ENCODE measurements at places on chromosomes 3 and 15.

- no peak for DNase-seq
These were observed 328.9 kb upstream of the RBMS3 start for GRCh38 chr3:28951772-28952556.

DNA sequence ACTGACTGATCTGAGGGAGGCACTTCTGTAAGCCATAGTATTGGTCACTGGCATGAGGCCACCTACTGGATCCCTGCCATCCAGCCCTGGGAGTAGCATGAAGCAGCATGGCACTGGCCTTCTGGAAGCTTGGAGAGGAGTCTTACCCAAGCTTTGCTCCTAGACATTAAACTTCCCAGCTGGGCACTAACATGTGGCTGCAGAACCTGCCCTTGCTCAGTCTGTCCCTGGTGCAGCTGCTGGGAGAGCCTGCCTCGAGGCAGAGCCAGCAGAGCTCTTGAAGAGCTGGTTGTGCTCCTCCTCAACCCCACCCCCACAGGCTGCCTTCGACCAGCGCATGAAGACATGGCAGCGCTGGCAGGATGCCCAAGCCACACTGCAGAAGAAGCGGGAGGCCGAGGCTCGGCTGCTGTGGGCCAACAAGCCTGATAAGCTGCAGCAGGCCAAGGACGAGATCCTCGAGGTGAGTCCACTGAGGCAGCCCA is 17.1 kb upstream of the SNX22 start:
- no peak for DNase-seq

DNA sequence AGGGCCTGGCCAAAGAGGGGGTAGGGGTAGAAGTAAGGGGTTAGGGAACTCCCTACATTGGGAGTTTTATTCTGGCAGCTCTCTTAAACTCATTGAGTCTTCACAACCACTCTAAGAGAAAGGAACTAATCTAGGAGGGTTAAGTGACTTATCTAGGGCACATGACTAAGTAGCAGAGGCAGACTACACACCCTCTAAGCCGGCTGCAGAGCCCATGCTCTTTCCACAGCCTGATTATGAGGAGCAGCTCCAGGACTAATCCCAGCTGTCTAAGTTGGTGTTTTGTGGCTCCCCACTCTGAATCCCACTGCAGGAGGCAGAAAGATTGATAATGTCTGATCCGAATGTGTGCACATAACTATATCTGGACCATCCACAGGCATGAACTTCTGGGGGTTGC is 374.6 kb downstream of the EPHB1 start:
- no peak for DNase-seq

GRCh38 chr3:39358333-39358732 is 24.8 kb upstream of the SLC25A38 start:
- no peak for DNase-seq

DNA sequence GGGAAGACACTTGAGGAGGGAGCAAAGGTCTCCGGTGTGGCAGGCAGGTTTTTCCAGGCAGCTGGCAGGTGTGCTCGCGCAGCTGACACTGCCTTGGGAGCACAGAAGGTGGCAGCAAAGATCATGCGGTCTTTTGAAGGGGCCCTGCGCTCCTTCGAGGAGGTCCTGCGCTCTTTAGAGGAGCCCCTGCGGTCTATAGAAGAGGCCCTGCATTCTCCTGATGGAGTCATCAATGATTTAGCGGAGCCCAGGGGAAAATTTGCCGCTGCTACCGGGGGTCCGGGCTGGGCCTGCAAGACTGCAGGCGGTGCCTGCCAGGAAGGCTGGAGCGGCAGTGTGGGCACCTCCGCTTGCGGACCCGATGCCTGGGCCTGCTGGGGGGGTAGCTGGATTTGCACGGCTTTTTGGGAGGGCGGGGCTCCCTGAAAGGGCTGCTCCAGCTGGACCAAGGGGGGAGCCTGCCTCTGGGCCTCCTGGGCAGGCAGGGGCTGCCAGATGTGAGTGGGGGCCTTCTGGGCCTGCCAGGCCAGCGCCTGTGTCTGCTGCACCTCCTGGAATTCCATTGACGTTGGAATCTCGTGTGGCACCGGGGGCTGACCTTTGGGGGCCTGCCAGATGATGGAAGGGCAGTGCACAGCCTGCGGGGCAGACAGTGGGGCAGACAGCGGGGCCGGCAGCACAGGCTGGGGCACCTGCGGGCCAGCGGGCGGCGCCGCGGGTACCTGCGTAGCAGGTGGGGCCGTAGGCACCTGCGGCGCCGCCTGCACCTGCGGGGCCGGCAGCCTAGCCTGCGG is 2.1 kb downstream of the MAGEL2 start:
- no peak for DNase-seq

DNA sequence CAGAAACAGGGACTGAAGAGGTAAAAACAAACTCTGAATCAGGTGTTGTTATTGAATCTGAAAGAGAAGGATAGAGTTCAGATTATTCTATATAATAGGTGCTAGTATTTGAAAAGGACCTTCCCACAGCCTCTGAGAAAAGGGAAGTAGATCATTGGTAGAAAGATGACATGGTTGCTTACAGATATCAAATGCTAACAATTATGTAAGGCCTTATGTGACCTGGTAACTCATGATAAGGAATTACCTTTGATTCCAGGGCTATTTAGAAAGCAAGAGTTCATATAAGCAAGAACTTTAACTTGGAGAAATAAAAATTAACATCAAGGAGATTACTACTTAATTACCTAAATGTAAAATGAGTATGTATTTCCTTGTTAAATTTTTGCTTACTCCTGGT is 7.6 kb downstream of the SLC27A2 start:
- no peak for DNase-seq

DNA sequence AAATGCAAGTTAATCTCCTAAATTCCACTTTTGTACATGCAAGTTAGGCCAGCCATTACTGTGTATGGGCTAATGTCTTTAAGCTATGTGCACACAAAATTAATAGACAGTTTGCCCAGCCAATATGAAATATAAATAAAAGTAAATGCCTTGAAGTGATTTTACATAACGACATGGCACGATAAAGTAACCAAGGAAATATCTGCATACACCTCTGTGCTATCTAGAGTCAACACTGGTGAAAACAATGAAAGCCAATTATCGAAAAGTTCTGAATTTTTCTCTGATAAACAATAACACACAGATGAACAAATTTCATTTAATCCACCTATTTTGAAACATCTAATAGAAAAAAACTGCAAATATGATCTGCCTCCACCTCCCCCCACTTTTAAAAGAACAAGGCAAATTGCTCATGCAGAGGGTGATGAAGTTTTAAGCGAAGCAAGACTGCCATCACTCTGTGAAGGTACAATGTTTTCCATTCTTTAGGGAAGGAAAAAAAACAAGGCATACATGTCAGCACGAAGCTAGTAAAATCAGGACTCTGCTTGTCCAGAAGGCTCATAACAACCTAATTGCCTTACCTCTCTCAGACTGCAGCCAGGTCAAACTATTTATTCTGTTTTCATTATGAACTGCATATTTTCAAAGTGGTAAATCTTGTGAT is 317.7 kb downstream of the MECOM start:
- DNase-seq: no peak

DNA sequence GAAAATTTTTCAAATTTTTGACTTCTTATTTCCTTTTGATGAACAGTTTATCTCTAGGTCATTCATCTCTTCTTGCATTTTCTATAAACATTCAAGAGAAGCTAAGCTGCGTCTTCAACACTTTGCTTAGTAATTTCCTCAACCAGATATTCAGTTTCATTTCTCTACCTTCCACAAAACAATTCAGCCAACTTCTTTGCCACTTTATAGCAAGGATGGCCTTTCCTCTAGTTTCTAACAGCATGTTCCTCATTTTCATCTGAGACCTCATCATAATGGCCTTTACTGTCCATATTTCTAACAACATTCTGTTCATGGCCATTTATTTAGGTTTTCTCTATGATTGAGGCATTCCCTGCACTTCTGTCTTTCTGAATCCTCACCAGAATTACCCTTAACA is 90.0 kb downstream of the ARIH1 start:
- no peak for DNase-seq

- no peak for DNase-seq
These were observed 38.8 kb downstream of the TM2D3 start for GRCh38 chr15:101613130-101614000.

DNA sequence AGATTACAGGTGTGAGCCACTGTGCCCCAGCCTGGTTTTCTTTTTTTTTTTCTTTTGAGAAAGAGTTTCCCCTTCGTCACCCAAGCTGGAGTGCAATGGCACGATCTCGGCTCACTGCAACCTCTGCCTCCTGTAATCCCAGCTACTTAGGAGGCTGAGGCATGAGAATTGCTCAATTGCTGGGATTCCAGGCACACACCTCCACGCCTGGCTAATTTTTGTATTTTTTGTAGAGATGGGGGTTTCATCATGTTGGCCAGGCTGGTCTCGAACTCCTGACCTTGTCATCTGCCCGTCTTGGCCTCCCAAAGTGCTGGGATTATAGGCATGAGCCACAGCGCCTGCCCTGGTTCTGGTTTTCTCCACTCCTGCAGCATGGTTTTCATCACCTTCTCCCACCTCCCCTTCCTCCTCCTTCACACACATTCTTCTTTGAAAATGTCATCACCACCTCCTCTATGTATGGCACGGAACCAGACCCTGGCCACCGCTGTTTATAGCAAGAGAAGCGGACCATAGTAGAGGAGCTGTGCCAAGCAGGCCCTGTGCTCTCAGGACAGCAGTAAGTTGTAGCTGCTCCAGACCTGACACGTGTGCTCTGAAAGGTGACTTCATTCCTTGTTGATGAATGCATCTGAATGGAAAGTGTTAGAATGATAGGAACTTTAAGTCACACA is 14.6 kb upstream of the AHSG start:
- DNase-seq: no peak

DNA sequence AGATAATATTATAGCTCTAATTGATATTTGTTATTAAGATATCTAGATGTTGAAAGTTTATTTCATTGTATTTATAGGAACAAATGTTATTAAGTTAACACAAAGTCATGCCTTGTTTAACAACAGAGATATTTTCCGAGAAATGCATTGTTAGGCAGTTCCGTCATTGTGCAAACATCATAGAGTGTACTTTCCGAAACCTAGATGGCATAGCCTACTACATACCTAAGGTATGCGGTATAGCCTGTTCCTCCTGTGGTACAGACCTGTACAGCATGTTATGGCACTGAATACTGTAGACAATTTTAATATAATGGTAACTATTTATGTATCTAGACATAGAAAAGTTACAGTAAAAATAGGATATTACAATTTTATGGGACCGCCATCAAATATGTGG is 114.3 kb downstream of the NAALADL2 start:
- DNase-seq: no peak

DNA sequence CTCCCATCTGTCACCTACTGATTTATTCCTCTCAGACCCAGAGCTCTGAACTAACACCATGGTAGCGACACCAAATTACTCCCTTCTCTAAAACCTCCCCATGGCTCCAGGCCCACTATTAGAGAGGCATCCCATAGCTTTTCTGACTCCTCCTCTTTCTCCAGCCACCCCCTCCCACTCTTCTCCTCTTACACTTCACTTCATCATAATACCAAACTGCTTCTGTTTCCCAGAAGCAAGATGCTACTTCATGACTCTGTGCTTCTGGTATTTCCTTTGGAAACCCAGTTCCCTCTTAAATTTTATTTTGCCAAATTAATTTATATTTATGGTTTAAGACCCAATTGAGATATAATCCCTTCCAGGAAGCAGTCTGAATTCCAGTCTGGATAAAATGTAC is 465.1 kb upstream of the PDZRN3 start:
- DNase-seq: no peak

DNA sequence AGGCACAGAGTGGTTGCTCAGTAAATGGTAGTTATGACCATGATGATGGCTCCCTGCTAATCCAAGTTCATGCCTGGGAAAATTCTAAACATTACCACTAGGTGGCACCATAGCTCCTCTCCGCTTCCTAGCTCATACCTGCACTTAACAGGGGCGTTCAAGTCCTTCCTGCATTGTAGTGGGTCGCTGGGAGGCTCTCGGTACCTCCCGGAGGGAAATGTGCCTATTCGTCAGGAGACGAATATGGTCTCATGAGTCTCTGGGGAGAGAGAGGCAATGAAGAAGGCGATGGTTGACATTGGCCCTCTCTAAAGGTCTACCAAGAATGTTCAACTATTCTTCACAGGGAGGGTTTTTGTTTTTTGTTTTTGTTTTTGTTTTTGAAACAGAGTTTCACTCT is 10.9 kb downstream of the MESP1 start:
- peak; percentile 61 for DNase-seq

DNA sequence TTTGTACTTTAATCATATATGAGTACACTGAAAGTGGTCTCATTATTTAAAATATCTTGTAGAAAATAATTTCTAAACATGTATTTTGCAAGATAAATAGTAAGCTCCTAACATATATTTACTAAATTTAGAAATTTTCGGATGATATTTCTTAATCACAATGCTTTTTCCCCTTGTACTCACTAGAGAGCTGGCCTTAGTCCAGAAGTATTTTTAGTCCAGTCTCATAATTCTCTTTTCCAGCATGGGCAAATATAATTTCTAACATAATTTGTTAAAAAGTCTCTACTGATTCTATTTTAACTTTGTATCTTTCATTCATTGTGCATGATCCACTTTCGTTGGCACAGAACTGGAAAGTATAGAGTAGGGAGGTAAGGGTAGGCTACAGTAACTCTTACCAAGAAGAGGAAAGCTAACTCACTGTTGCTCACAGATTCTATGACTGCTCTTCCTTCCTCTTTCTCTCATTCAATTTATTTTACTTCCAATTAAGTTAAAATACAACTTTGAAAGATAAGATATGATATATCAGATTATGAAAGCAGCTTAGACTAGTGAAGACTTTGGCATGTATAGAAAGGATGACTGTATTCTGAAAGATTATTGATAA is 39.3 kb downstream of the FGF7 start:
- DNase-seq: no peak

GRCh38 chr3:56796202-56796601 is 5.5 kb downstream of the ARHGEF3 start:
- no peak for DNase-seq

- DNase-seq: no peak
These were observed 64.3 kb downstream of the MINDY4B start for GRCh38 chr3:150840802-150841515.

DNA sequence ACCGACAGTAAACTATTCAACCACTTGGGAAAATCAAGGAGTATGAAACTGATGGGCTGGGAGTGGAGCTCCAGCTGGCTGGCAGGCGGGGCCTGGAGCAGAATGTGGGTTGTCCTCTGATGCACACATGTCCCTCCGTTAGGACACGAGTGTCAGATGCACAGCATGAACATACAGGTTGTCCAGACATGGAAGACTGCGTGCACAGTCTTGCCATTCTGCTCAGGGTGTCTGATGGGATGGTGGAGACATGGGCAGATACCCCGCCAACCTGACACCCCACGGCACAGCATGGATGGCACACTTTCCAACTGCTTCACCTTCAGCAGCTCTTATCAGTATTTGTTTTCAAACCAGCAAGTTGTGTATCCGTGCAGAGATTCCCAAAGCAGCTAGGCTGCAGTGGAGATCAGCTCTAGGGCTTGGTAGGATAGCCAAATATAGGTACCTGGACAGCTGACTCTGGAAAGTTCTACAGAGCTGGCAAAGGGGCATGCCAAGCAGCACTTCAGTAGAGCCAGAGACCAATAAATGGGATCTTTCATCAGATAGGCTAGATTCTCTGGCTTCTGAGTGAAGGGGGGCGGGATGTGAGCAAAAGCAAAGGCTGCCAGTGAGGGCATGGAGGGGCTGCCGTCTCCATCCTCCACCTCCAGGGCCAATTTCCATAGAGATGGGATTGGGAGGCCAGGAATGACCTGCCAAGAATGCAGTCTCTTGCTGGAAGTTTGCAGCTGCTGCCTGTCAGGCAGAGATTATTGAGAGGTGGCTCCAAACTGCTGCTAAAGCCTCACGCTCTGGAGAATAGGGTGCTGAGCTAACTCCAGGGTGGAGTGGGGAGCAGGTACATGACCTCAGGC is 47.2 kb upstream of the KY start:
- no peak for DNase-seq

Data from brain pericyte (primary cell).